GM12891 (cell line): ENCODE measurements at places on chromosomes 2 and 18.

- no peak for DNase-seq
These were observed 55.9 kb upstream of the EPAS1 start for GRCh38 chr2:46241344-46241743.

GRCh38 chr18:73674125-73674865 is 473.3 kb downstream of the FBXO15 start:
- DNase-seq, result no peak

DNA sequence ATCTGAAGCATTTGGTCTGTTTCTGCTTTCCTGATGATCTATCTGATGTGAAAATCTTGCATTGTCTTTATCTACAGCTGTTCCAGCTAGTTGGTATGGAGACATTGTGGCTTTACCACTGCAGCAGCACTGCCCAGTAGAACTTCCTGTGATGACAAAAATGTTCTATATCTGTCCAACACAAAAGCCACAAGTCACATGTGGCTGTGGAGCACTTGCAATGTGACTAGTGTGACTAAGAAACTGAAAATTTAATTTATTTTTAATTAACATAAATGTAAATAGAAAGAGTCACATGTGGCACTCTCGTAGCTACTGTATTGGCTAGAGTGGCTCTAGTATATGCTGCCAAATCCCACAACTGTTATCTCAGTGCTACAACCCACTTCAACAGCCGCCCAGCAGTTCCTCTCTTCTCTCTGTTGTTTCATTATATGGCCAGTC is 425.7 kb downstream of the SETBP1 start:
- DNase-seq, result no peak

DNA sequence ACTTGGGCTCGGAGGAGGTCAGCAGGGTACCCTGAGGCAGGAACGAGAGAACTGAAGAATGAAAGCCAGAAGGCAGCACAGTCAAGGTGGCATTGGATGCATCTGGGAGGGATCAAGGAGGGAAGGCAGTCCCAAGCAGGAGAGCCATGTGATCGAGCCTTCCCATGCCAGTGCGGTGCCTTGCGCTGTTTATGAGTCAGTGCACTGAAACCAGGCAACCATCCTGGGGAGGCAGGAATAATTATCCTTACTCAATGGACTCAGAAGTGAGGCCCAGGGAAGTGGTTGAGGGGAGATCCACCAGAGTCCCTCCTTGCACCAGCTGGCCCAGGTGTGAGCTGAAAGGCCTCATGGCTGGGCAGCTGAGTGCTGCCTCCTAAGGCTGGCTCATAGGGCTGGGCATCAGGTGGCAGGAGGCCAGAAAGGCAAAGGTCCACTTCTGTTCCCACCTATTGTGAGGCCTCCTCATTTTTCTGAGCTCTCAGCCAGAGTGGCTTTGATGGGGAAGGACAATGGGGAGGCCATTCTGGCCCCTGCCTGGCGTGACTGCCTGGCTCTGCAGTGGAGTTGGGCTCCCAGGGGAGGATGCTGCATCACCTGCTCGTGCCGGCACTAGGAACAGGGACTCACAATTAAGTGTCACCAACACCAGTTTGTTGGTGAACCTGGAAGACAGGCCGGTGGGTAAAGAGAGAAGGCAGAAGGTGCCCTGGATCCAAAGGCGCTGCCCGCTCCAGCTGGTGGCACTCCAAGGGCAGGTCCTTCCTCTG is 82.3 kb downstream of the TFCP2L1 start:
- DNase-seq, result no peak

DNA sequence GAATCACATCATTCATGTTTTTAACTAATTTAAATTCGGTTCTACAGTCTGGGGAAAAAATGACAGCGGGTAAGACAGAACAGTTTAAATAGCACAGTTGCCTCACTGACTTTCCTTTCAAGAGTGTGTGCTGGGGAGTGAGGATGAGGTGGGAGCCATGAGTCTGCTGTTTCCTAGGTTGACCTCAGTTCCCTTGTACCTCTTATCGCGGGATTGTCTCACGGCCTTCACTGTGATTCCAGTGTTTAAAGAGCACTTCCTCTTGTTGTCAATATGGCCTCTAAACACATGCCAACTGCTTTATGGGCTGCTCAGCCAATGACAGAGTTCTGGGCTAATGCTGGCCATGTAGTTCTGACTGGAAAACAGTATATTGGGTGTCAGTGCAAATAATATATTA is 41.6 kb upstream of the ALMS1 start:
- DNase-seq, result no peak
